ENCODE measurements at places on chromosomes 1 and 21.
A peak's percentile ranks its signal among the peaks of the same experiment; 100 is the strongest.

DNA sequence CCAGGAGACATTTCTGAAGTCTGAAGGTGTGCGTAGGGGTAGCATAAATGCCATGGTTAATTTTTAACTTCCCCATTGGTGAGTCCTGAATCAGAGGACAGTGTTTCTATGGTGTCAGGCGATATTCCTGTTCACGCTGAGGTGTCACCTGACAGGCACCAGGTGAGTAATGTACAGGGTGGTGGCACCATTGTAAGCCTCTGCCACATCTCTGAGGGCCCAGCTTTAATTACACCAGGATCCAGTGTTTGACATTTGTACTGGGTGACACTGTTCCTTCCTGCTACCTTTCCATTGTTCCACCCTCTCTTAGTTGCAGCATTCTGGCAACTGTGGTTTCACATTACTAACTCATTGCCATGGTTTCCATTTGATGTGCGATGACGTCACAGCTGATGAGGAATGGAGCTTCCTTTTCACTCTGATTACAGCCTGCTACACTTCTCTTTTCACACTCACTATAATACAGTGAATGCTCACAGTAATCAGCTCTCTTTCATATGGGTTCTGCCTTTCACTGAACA, 40.6 kb upstream of the MARK1 start:
- peak; percentile 18 for DNase-seq

GRCh38 chr21:29920938-29921337, 18.9 kb downstream of the GRIK1 start:
- DNase-seq, result no peak

- no peak for DNase-seq
Observed at GRCh38 chr1:157157501-157158190, 19.5 kb upstream of the ETV3 start.

- peak; percentile 24 for DNase-seq
Observed at GRCh38 chr1:224736619-224737352, 120.7 kb downstream of the CNIH3 start.

- DNase-seq, result peak; percentile 83
Observed at GRCh38 chr1:28126783-28127490, 38.5 kb upstream of the EYA3 start.

DNA sequence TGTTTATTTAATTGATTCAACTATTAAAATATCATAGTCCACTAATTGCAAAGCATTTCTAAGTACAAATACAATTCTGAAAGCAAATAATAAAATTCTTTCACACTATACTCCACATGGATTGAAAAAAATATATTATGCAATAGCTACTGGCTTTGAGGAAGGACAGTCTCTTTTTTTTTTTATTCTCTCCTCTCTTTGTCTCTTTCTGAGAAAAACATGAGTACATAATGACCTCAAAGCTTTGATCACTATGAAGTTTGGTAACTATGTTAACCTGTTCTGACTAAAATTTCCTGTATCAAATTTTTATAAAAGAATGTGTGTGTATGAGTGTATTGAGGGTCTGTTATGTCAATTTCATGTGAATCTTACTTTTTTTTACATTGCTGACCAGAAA, 96.2 kb downstream of the RGS2 start:
- DNase-seq, result no peak

DNA sequence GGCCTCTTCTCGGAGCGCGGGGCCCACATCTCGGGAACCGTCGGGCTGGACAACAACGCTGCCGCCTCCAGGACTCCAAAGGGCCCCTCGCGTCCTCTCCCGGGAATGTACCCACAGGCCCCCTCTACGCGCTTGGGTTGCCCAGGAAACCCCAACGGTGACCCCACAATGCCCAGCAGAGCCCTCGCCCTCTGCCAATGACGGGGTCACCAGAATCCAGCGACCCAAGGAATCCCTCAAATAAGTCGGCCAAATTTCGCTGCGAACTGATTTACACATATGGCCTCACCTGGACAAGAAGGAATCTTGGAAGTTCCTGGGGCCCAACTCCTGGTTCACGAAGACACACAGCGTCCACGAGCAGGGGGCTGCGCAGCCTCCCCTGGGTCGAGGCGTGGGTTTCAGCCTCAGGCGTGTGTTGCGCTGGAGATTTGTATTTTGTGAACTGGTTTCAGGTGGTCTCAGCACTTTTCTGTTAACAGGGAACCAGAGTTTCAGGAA, 78.1 kb downstream of the DESI2 start:
- no peak for DNase-seq

DNA sequence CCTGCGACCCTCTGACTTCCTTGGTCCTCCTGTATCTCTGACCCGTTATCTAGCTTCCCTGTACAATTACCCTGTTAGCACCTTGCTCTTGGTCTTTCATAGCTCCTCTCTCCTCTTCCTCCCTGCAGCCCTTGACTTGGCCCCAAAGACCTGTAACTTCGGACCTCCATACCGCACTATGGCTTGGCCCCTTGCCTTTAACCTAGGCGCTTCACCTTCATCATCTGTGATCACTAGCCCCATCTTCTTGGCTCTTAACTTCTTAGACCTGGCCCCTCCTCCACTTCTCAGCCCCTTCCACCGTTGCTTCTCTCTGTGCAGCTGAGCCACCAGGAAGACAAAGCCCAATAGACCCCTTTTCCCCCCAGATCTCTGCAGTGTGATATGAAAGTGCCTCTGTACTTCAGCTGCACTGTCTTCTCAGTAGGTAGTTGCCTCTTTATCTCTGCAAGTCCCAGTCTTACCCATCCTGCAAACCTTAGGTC, 740 bp downstream of the ZNF691 start:
- no peak for DNase-seq

GRCh38 chr1:70427976-70428375, 16.9 kb downstream of the CTH start:
- DNase-seq, result no peak

DNA sequence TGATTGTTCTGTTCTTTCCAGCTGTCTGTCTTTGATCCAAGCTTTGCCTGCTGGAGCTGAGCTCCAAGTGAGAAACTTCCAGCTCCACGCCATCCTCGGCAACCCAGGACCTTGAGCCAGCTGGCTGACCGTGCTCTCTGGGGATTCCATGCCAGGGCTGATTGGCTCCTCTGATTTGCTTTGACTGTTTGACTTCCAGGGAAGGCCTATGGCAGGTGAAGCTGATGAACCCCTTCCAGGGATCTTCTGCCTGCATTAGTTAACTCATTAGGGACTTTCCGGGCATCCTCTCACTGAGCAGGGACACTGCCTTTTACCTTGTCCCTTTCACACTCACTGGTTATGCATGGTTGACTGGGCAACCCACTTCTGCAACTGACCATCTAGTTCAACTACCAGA, 406.1 kb downstream of the RPS6KC1 start:
- no peak for DNase-seq

GRCh38 chr1:90919900-90920299, 101.9 kb downstream of the ZNF644 start:
- DNase-seq, result no peak

GRCh38 chr1:81455481-81455880, 345.3 kb upstream of the ADGRL2 start:
- no peak for DNase-seq

- no peak for DNase-seq
Observed at GRCh38 chr1:208254862-208255261, 10.7 kb upstream of the PLXNA2 start.

GRCh38 chr1:227434808-227435444, 116.6 kb upstream of the CDC42BPA start:
- DNase-seq, result no peak

DNA sequence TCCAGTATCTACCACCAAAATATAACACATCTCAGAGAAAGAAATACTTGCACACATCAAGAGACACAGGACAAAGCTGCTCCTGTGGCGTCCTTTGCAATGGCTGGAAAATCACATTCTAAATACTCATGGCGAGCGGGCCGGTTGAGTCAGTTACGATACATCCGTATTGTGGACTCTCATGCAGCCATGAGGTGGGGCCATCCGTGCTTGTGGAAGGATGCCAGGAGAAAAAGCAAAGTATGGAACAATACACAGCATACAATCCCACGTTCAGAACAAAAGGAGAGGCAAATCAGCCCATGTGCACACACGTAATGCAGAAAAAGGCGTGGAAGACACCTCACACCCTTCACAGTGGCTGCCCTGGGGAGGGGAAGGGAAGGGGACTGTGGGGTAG, 13.1 kb downstream of the ATP13A2 start:
- DNase-seq, result no peak

DNA sequence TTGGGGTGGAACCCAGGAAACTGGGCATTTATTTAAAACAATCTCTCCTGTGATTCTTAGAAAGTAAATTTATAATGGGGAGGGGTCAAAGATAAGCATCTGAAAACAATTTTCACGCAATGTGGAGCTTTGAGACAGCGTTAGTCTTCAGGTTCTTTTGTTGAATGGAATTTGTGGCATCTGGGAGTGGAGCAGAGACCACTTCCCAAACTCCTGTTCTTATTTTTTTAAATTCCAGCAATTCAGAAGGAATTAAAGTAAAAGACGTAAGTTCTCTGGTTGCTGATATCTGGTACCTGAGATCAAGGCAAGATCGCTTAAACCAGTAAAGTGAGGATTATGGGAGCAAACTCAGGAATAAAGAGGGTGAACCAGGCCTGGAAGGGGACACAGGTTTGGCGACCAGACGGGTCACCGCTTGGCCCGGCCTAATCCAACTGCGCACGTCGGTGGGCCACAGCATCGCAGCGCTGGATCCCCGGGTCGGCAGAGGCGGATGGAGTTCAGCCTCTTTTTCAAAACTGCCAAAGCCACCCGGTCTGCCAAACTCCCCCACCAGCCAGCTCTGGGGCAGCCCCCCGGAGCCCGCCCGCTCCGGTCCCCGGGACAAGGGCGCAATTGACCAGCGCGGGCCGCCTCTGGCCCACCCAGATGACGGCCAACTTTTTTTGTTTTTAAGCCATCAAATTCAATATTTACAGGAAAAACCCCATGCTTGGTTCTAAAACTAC, 754 bp upstream of the PDPN start:
- no peak for DNase-seq

- DNase-seq, result no peak
Observed at GRCh38 chr21:33368576-33368975, 34.6 kb upstream of the IFNGR2 start.

DNA sequence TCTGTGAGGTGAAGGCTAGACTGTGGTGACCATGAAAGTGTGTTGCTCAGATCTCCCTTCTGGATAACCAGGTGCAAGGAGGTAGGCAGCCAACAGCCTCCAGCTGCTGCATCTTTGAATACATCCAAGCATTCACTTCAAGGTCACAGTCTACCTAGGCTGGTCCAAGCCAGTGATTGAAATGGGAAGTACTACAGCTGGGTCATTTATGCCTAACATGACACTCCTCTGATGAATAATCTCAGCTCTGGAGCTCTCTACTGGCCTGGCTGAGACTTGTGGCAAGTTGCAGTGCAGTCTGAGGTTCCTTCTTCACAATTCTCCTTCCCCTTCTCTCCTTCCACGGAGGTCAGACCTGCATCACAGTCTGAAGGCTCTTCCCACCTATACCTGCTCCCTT, 35.0 kb upstream of the ARHGAP29 start:
- DNase-seq, result no peak

GRCh38 chr1:153293480-153293775, 19.3 kb downstream of the PGLYRP3 start:
- DNase-seq, result no peak

DNA sequence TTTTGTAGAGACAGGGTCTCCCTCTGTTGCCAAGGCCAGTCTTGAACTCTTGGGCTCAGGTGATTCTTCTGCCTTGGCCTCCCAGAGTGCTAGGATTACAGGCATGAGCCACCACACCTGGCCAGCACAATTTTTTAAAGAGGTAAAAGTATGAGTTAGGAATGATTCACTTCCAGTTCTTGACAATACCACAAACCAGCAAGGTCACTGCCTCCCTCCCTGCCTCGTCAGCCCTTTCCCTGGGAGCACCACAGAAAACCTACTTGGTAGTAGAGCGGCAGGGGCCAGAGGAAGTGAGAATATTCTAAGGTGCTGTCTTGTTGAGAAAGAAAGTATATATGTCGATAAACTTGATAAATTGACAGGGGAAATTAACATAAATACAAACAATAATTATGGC, 10.8 kb upstream of the CDA start:
- DNase-seq, result no peak

- no peak for DNase-seq
Observed at GRCh38 chr1:27423709-27424108, 31.3 kb downstream of the GPR3 start.

- DNase-seq, result no peak
Observed at GRCh38 chr21:46159841-46160656, 4.7 kb upstream of the FTCD start.

DNA sequence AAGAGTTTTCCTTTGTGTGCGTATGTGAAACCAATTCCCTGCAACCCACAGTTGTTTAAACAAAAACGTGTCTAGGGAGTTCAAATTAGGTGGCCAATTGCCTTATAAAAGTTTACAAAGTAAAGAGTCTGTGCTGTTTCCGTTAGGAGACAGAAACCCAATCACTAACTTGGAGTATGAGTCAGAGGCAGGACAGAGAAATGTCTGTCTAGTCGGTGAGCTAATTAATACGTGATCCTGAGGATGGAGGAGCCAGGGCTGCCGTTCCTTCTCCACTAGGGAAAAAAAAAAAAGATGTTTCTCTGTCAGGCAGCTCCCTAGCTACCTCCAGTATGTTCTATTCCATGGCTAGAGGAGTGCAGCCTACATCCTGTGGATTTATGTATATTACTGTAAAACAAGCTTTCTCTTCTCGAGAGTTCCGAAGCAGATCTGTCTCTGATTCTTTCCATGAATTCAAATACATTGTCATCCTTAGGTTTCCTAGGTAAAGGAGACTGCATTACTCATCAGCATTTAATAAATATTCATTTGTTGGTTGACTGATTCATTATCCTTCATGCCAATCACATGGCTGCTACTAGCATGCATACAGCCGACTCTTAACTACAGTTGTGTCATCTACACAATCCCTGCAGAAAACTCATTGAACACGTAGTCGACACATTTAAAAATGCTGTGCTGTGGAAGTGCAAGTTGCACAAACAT, 430.6 kb downstream of the KIF26B start:
- DNase-seq, result no peak

- no peak for DNase-seq
Observed at GRCh38 chr1:18761948-18762840, 97.3 kb downstream of the TAS1R2 start.

Data from Kasumi-1 (cell line).